Stimulated activated memory B cell treated with anti-CD40 and anti-IgM and Interleukin-4, amounts not matched to agents 10 μg/mL and 1 μg/mL and 100 μg/mL, for 72 hours (primary cell): ENCODE measurements at places on chromosomes 1 and 21.

DNA sequence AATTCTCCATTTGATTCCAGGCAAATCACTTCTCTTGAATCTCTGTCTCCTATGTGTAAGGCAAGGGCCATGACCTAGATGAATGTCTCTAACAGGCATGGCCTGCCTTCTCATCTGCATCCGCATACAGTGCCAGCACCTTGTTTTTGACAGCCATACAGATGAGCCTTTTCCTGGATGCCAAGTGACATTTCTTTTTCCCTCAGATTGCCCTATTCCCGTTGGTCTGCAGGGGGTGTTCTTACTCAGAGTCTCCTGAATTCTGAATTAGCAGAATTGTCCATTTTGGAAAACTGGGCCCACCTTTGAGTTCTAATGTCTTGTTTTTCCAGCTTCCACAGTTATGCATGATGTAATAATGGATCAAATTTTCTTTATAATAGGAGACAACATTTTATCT is 88.0 kb upstream of the ADAR start:
- no peak for ATAC-seq

DNA sequence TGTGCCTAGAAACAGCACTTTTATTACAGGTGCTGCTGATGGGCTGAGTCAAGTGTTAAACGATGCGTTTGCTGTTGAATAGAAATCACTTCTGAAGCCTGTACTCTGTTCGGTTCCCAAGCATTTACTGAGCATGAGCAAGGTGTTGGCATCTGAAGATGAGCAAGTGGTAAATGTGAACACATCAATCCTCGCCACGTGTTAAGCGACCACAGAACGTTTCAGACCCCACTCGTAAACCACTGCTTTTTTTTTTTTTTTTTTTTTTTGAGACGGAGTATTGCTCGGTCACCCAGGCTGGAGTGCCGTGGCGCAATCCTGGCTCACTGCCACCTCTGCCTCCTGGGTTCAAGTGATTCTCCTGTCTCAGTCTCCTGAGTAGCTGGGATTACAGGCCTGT is 241.2 kb downstream of the SETD4 start:
- no peak for ATAC-seq

DNA sequence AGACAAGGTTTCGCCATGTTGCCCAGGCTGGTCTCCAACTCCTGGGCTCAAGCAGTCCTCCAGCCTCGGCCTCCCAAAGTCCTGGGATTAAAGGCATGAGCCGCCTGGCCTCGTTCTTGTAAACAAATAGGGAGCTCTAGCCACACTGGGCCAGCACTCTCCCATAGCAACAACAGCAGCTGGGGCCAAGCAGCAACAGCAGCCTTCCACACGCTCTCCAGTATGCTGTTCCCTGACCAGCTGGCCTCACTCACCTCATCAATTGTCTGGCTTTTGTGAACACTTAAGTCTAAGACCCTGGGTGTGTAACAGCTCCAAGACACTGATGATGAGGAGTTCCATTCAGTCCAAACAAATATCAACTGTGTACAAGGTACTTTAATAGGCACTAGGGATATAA is 16.9 kb upstream of the GLIS1 start:
- no peak for ATAC-seq

DNA sequence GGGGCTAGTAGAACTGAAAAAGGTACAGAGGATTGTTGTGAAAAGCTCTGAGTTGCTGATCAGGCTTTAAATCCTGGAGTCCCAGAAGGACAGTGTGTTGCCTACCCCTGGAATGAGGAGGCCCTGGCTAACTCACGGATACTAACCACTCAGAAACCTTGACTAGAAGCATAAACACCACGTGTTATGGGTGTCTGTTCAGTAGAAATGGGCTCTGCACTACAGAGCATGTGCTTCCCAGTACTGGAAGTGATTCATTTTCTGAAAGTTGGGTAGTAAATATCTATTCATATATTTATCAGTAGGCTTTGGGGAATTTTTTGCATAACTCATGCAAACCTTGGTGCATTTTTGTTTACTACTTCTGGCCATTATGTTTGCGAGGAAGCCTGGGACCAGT is 15.1 kb upstream of the CLCA1 start:
- peak; percentile 53 for ATAC-seq

GRCh38 chr1:47679301-47679791 is 241.5 kb downstream of the FOXD2 start:
- no peak for ATAC-seq

DNA sequence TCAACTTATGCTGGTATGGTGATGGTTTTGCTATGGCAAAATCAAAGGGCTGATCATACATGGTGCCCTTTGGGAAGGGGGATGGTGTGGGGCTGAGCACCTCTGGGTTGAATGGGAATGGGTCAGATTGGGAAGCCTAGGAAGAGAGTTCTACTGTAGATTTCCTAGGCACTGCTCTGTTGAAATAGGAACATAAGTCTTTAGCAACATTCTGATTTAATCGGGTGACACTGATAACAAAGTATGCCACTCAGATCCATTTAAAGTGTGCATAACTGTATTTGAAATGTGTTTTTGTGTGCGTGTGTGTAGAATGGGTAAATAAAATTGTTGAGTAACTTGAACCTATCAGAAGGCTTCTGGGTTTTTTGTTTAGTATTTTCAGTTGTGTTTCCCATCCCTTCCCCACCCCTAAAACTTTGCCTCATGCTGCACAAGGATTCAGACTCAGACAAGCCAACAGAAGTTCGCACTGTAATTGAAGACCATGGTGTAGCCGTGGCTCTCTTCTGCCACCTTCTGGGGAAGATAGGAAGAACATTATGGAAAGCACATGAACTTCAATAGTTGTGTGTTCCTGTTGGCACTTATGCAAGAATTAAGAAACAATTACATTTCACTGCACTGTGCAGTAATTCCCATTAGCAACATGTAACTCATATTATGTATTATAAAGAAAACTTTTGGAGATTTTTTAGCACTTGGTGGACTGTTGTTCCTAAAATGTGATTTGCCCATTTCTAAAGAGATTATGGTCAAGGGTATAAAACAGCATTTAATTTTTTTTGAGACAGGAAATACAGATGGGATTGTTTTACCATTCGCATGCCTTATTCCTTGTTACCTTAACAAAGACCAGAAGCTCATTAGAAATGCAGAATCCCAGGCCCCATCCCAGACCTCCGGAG is 10.9 kb upstream of the C4BPB start:
- ATAC-seq: peak; percentile 72

DNA sequence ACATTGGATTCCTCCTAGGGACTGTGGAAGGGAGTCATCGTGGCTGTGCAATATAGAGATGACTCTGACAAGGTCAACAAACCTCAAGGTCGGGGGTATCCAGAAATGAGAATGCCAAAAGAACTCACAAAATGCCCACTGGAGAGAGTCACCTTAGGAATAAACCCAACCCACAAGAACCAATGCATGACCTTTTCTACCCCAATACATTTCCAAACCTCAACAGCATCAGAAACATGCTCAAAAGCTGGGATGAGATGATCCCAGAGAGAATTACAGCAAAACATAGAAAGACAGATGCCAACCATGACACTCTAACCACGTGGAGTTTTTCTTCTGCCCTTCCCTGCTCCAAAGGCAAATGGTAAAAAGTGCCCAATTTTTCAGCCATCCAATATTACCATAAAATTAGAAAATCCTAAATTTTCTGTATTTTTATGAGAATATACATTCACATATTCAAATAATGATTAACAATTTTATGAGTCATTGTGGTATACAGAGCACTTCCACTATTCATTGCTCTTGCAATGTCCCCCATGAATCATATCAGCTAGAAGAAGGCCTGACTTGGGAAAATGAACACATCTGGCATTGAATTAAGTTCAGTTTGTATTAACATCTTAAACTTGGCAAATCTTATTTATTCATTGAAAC is 88.2 kb upstream of the PALMD start:
- ATAC-seq: no peak

GRCh38 chr1:199261328-199261727 is 622.5 kb downstream of the PTPRC start:
- ATAC-seq: no peak
